Activated naive CD4-positive, alpha-beta T cell (primary cell): ENCODE measurements at places on chromosomes 4 and X.

GRCh38 chr4:16532240-16532970 lies 306.1 kb upstream of the TAPT1 start:
- no peak for DNase-seq

DNA sequence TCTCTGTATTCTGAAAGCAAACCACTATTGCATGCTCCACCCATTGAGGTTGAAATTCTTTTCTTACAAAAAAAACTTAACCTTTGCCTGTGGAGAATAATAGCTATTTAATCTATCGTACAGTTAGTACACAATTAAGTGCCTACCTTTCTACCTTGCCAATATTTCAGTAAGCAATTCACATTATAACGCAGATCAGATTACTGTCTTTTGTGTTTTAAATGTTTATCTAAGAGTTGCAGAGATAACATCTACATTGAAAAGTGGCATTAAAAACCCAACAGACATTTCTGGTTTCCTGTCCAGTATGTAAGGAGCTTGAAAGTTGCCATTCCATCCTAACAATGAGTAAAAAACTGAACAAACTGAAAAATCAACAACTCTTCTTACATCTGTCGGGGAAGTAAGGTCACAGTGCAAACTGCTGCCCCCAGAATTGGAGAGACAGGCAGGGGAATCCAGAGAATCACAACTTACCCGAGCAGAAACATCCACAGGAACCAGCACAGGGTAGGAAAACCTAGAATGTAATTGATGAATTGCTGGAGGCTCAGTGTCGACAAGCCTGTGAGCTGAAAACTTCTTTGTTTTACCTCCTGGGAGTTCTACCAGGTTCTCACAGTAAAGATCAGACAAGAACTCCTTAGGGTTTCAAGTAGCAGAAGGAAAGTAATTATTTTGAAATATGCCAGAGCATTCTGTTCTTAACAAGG lies 27.3 kb upstream of the ACSL4 start:
- no peak for DNase-seq

- DNase-seq, result no peak
These were observed 5.4 kb upstream of the CCDC120 start for GRCh38 chrX:49053223-49054072.

- no peak for DNase-seq
These were observed 112.5 kb upstream of the BMP3 start for GRCh38 chr4:80918004-80918403.

DNA sequence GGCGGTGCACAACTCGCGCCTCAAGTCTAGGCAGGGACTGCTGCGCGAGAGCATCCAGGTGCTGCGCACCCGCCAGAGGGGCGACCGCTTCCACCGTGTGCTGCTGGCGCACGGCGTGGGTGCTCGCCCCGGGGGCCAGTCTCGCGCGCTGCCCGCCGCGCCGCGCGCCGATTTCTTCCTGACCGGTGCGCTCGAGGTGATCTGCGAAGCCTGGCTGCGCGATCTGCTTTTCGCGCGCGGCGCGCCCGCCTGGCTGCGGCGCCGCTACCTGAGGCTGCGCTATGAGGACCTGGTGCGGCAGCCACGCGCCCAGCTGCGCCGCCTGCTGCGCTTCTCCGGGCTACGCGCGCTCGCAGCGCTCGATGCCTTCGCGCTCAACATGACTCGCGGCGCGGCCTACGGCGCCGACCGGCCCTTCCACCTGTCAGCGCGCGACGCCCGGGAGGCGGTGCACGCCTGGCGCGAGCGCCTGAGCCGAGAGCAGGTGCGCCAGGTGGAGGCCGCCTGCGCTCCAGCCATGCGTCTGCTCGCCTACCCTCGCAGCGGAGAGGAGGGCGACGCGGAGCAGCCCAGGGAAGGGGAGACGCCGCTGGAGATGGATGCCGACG lies 1.3 kb downstream of the CHST7 start:
- DNase-seq, result peak; percentile 14

DNA sequence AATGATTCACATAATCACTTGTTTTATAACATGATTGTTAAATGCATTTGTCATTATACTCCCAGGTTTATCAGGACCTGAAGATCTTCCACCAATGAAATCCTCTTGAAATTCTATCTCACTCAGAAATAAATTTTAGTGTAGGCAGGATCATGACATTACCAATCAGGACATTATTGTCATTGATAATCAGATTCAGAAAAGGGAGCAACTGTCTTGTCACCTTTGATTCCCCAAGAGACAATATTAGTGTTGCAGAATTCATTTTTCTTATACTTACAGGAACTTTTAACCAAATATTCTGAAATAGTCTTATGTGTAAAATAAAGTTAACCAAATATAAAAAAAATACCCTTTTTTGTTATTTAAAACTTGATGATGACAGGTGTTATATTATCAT lies 1892.5 kb upstream of the ADGRL3 start:
- DNase-seq, result no peak

DNA sequence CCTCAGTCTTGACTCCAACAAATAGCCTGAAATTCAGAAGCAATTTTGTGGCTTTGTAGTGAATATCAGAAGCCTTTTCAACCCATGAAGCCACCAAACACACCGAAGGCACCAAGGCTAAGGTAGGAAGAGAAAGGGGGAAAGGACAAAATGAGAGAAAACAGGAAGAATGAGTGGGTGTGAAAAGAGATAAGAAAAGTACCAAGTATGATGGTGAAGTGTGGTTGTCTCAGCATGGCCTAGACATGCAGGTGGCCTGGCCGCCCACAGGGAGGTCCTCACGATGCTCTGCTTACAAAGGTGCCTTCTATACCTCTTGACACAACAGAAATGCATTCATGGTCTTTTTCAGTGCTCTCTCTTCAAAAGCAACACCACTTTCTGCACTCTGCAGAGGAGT lies 34.9 kb downstream of the ACSL1 start:
- DNase-seq, result no peak

DNA sequence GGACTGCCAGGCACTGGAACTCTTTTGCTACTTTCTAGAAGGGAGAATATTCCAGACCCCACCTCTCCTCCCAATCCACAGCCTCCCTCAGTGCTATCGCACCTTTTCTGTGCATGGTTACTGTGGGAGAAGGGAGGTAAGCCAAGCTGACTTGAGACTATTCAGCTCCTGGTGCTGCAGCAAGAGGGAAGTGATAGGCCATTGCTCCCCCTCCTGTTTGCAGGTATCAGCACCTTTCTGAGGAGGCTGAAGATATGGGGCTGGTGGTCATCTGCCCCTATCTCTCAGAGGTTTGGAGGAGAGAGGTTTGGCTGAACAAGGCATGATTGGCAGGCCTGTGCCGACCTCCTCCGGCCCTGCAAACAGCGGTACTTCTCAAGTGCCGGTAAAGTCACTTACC lies 103.3 kb upstream of the GATB start:
- no peak for DNase-seq

- DNase-seq, result no peak
These were observed 642.8 kb upstream of the DIPK2B start for GRCh38 chrX:45843518-45843917.

- no peak for DNase-seq
These were observed 16.1 kb downstream of the ABCD1 start for GRCh38 chrX:153740631-153741222.

DNA sequence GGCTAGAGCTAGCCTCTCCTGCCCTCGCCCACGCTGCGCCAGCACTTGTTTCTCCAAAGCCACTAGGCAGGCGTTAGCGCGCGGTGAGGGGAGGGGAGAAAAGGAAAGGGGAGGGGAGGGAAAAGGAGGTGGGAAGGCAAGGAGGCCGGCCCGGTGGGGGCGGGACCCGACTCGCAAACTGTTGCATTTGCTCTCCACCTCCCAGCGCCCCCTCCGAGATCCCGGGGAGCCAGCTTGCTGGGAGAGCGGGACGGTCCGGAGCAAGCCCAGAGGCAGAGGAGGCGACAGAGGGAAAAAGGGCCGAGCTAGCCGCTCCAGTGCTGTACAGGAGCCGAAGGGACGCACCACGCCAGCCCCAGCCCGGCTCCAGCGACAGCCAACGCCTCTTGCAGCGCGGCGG lies at the start of gene AR:
TSS of gene AR (plus strand) at position 204 of the 400 bp plus-strand sequence. CDS start 1,126 bp downstream, outside the sequence.
- no peak for DNase-seq

DNA sequence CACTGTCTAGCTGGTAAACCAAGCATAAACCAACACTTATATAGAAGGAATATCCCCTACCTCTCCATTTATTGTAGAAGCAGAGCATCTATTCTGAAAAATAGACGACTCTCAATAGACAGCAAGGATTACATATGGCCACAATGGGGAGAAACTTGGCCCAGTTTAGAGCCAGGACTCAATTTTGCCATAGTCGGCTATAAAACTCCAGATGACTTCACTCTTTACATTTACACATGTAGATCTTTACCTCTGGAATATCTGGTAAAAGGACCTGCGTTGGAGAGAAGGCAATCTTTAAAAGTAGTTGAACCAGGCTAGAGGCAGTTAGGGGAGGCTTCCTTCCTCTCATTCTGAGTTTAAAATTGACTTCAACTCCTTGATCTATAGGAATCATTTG lies 77.3 kb downstream of the HMGB2 start:
- no peak for DNase-seq

GRCh38 chr4:121656269-121656641 lies 40.5 kb downstream of the ANXA5 start:
- DNase-seq, result no peak
